Activated T-helper 2 cell treated with anti-CD3 and anti-CD28 coated beads, Interferon-gamma antibody, Interleukin-2, Interleukin-4, amounts not matched to agents 10 μg/mL and 5 μg/mL and 100 μg/mL, durations not matched to agents 14 hours and 24 hours and 36 hours (primary cell): ENCODE measurements at places on chromosomes 2 and 18. TPM values are rescaled to one million over a fixed set of nuclear protein-coding genes. Genes with fewer than 3 reads are reported as not detected.

The CRACDL gene
- total RNA-seq = 0.37 and 0.55 TPM in 2 replicates

The GRHL1 gene
- total RNA-seq = 0.90 and 1.4 TPM in 2 replicates

The SERPINB3 gene
- total RNA-seq = not detected in 2 replicates

GRCh38 chr2:237261327-237261726 lies 152.6 kb downstream of the COL6A3 start:
- H3K4me1 ChIP-seq = peaks cover 4% of the 10 kb centered on the region
- peaks cover 6% of the 10 kb centered on the region for H3K27me3 ChIP-seq
- H3K36me3 ChIP-seq = no peaks in the 10 kb centered on the region
- H3K27ac ChIP-seq = no peak overlapping the region
- H3K4me3 ChIP-seq = no peak overlapping the region

DNA sequence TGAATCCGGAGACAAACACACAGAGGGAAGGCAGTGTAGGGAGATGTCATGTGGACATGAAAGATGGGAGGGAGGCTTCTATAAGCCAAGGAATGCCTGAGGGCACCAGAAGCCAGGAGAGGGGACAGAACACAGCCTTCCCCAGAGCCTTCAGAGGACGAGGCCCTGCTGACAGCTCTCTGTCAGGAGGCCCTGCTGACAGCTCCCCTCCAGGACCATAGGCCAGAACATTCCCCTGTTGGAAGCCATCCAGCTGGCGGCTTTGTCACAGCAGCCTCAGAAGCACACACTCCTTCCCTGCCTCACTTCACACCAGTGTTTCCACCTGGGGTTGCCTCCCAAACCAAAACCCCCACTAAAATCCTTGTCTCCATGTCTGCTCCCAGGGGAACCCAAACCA lies 171.3 kb upstream of the ID2 start:
- H3K4me1 ChIP-seq = peaks cover 35% of the 10 kb centered on the region
- H3K27me3 ChIP-seq = no peaks in the 10 kb centered on the region

DNA sequence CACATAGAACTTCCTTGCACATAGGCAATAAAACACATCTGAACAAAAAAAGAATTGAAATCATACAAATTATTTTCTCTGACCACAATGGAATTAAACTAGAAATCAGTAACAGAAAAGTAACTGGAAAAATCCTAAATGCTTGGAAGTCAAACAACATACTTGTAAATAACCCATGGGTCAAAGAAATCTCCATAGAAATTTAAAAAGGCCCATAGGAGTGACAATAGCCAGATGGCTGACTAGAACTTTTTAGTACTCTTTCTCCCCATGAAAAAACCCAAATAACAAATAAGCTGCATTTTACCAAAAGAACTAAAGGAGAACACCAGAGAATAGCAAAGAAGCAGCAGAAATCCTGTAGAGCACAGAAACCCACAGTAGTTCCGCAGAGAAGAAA lies 139.2 kb upstream of the COL3A1 start:
- DNase-seq = no peak
- H3K27ac ChIP-seq = no peak overlapping the region
- no peaks in the 10 kb centered on the region for H3K27me3 ChIP-seq
- no peak overlapping the region for H3K4me3 ChIP-seq
- H3K36me3 ChIP-seq = no peaks in the 10 kb centered on the region
- H3K4me1 ChIP-seq = no peaks in the 10 kb centered on the region

DNA sequence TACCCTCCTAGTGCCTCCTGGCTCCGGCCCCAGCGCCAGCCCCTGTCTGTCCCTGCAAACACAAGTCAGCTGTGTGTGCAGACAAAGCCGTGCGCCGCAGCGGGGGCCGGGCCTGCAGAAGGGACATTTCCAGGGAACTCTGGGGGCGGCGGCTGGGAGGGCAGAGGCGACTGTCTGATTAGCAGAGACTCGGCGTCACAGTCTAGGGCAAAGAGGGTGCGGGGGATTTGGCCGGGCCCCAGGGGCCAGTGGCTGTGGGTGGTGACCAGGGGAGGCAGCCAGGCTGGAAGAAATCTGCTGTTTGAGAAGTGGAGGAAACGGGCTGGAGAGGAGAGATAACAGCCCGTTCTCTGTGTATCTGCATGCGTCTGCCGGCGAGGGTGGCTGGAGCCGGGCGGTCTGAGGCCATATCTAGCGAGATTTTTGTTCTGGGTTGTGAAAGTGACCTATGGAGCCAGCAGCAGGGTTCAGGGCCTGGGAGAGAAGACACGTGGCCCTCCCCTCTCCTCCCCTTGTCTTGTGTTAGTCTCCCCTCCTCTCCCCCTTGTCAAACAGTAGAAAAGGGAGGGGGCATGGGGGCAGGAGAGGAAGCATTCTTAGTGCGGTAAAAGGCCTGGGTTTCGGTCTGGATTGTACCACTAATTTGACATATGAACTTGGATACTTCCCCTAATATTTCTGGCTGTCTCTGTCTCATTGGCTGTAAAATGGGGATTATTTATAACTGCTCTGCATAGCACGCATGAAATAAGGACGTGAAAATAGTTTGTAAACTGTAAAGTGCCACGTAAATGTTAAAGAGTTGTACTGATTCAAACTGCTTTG lies 169.4 kb downstream of the SMAD7 start:
- no peaks in the 10 kb centered on the region for H3K36me3 ChIP-seq
- no peak overlapping the region for H3K27ac ChIP-seq

GRCh38 chr2:136086253-136087016 lies 31.5 kb downstream of the CXCR4 start:
- H3K27ac ChIP-seq = no peak overlapping the region
- H3K36me3 ChIP-seq = no peaks in the 10 kb centered on the region
- no peak for DNase-seq
- H3K27me3 ChIP-seq = no peaks in the 10 kb centered on the region

GRCh38 chr2:39243469-39244123 lies at the start of gene CDKL4:
CDKL4 (minus strand) TSS chr2:39243970.
- H3K27me3 ChIP-seq = peaks cover 2% of the 10 kb centered on the region
- H3K27ac ChIP-seq = peak within 1 kb of the TSS; percentile 58
- peaks cover 10% of the 10 kb centered on the region for H3K36me3 ChIP-seq

- no peak overlapping the region for H3K27ac ChIP-seq
- DNase-seq = no peak
- no peaks in the 10 kb centered on the region for H3K4me1 ChIP-seq
- no peaks in the 10 kb centered on the region for H3K36me3 ChIP-seq
- peaks cover 44% of the 10 kb centered on the region for H3K27me3 ChIP-seq
- no peak overlapping the region for H3K4me3 ChIP-seq
Measured at GRCh38 chr2:235278771-235279355, 215.0 kb upstream of the AGAP1 start.

DNA sequence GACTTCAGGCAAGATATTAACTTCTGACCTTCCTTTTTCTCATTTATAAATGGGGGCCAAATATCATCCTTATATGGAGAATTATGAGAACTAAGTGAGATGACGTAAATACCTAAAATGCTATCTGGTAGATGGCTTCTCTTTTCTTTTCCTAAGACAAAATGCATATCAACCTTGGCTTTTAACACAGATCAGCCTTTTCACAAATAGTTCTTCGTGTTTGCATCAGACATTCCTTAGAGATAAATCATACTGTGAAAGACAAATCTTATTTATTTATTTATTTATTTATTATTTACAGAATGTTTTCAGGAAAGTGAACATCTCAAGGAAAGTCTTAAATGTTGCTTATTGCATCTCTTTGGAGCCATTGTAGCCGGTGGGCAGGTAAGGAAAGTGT lies 62.8 kb downstream of the NBEAL1 start:
- DNase-seq = no peak
- H3K4me1 ChIP-seq = no peaks in the 10 kb centered on the region
- H3K4me3 ChIP-seq = no peak overlapping the region
- no peaks in the 10 kb centered on the region for H3K27me3 ChIP-seq
- H3K27ac ChIP-seq = no peak overlapping the region

DNA sequence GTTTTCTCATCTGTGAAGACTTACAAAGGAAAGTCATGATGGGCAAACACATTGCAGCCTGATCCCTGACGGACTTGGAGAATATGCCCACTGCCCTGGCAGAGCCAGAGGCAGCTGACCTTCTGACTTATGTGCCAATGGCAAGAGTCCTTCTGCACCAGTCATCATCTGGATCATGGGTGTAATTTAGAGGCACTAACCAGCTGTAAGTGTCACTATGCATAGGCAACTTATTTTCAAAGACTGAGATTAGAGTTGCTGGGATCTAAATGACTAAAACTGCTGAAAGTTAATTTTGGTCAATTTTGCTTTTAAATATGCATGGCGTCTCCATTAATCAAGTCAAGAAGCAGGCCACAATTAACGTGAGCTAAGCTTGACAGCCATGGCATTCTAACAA lies 261.2 kb downstream of the BCL11A start:
- no peaks in the 10 kb centered on the region for H3K4me1 ChIP-seq
- peaks cover 3% of the 10 kb centered on the region for H3K27me3 ChIP-seq
- H3K4me3 ChIP-seq = no peak overlapping the region
- DNase-seq = no peak
- no peaks in the 10 kb centered on the region for H3K36me3 ChIP-seq

- H3K27me3 ChIP-seq = no peaks in the 10 kb centered on the region
- DNase-seq = no peak
- H3K36me3 ChIP-seq = no peaks in the 10 kb centered on the region
- no peak overlapping the region for H3K27ac ChIP-seq
- H3K4me1 ChIP-seq = no peaks in the 10 kb centered on the region
Measured at GRCh38 chr2:56292951-56293350, 109.2 kb downstream of the CCDC85A start.

GRCh38 chr2:40287195-40287594 lies 164.7 kb downstream of the SLC8A1 start:
- H3K4me3 ChIP-seq = no peak overlapping the region
- DNase-seq = no peak
- no peak overlapping the region for H3K27ac ChIP-seq
- peaks cover 2% of the 10 kb centered on the region for H3K27me3 ChIP-seq
- H3K4me1 ChIP-seq = peaks cover 2% of the 10 kb centered on the region

DNA sequence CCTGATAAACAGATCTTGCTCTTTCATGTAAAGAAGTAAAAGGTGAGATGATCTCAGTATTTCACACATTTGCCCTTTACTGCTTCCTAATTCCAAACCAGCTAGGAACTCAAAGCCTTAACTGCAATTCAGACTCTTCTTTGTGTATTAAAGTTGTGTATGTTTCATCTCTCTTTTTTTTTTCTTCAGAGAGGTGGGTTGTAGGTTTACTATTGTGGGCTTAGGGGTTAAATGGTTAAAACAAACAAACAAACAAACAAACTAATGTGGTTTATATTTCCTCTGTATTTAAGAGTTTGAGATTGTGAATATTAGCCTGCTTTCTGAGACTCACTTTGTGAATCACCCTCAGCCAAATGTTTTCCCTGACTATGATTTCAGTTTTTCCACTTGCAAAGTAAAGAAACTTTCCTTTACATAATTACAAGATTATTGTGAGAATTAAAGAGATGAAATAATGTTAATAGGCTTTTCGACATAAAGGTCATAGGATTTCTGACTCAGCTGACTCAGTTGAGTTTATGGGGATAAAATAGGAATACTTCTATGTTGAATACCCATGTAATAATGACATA lies 2.8 kb downstream of the GULP1 start:
- H3K27ac ChIP-seq = no peak overlapping the region
- H3K4me3 ChIP-seq = no peak overlapping the region
- H3K27me3 ChIP-seq = peaks cover 37% of the 10 kb centered on the region
- no peak for DNase-seq
- H3K4me1 ChIP-seq = peaks cover 8% of the 10 kb centered on the region
- no peaks in the 10 kb centered on the region for H3K36me3 ChIP-seq

DNA sequence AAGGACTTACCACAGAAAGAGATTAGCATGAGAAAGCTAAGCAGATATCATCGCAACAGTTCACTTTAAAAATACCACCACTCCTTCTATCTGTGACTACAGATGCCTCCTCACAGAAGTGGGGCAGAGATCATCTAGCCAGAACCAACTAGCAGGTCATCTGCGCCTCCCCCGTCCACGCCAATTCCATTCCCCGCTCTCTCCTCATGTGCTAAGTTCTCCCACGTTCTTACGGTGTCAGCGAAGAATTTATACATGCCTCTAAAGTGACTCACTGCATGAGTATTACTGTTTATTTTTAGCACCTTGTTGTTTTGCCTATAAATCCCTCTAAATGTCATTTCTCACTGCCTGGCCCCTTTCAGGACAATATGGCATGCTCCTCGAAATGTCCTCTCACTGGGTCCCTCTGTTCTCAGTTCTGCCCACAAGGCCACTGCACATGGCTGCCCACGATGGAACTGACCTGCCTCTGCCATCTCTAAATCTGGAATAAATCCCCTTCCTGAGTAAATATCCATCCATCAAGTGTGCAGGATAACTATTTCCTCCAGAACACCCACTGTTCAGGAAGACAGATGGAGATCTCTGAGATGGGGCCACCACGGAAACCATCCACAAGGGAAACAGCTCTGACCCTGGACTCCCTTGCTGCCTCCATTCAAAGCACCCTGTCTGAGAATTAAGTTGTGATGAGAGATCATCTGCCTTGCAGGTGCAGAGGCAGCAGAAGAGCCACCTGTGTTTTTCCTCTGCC lies 137.7 kb downstream of the IRS1 start:
- no peaks in the 10 kb centered on the region for H3K36me3 ChIP-seq
- no peak for DNase-seq
- H3K27ac ChIP-seq = no peak overlapping the region
- H3K4me3 ChIP-seq = no peak overlapping the region
